ENCODE measurements at places on chromosomes 7 and 10. TPM values are rescaled to one million over a fixed set of nuclear protein-coding genes. Genes with fewer than 3 reads are reported as not detected.

DNA sequence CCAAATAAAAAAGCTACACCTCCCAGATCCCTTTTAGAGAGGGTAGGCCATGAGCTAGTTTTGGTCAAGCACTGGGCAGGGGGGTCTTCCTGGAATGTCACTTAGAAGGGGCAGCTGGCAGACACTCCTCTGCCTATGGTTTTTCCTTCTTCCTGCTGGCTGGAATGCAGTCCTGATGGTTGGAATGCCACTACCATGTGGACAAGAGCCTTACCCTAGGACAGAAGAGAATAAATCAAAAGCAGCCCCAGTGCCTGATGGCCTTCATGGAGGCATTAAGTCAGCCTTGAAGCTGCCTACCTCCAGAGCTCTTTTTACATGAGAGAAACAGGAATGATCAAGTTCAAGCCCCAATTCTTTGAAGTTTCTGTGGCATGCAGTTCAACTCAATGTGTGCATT is 43.5 kb upstream of the SORBS1 start:
- no peak overlapping the region for H3K4me3 ChIP-seq
- DNase-seq, result no peak
- peaks cover 50% of the 10 kb centered on the region for H3K4me1 ChIP-seq
- peak overlapping the region; percentile 85 for H3K27ac ChIP-seq
- H3K36me3 ChIP-seq, result peaks cover 11% of the 10 kb centered on the region
- H3K27me3 ChIP-seq, result no peaks in the 10 kb centered on the region

DNA sequence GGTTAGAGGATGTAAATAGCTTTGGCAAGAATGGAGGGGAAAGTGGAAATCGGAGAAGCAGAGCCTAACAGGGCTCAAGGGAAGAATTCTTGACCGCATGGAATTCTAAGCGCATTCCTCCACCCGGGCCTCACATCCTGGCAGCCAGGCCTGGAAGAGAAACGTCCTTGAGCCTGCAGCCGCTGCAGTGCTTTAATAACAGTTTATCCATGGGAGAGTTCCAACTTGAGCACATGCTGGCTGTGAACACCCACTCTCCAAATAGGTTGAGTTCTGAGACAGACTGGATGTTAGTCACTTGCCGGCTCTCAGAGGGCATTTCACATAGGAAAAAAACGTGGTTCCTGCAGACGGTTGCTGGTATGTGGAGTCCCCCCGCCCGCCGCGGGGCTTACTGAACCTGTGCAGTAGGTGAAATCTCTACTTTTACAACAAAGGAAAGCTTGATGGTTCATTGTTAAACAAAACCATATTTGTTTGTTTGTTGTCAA is 61.4 kb upstream of the STEAP1B start:
- peak overlapping the region; percentile 66 for H3K27ac ChIP-seq
- DNase-seq, result peak; percentile 93
- H3K4me3 ChIP-seq, result no peak overlapping the region
- no peaks in the 10 kb centered on the region for H3K27me3 ChIP-seq
- H3K4me1 ChIP-seq, result peaks cover 56% of the 10 kb centered on the region
- H3K36me3 ChIP-seq, result no peaks in the 10 kb centered on the region

- no peak overlapping the region for H3K4me3 ChIP-seq
- DNase-seq, result no peak
- peaks cover 7% of the 10 kb centered on the region for H3K4me1 ChIP-seq
- no peaks in the 10 kb centered on the region for H3K36me3 ChIP-seq
Observed at GRCh38 chr10:6297951-6298381, 95.2 kb downstream of the PFKFB3 start.

- H3K4me1 ChIP-seq, result no peaks in the 10 kb centered on the region
- H3K27ac ChIP-seq, result no peak overlapping the region
- H3K4me3 ChIP-seq, result no peak overlapping the region
- H3K27me3 ChIP-seq, result no peaks in the 10 kb centered on the region
- no peak for DNase-seq
Observed at GRCh38 chr7:116978006-116978405, 24.7 kb downstream of the ST7 start.

DNA sequence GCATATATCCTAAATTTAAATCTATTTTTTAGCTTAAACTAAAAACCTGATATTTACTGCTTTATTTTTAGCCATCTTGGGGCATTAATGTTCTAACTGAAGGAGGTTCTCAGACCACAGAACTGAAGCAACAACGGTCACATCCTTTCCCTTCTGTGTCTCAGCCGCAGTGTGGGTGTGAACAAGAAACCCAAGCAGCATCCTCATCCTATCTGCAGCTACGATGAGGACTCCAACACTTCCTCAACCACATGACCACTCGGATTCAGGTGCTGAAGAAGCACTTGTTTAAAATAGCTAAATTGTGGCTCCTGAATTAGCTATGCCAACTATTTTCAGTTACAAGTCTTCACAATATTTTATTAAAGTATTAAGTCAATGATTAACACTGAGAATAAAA is 5.3 kb downstream of the ESYT2 start:
- peaks cover 86% of the 10 kb centered on the region for H3K4me1 ChIP-seq
- peak; percentile 37 for DNase-seq
- peak overlapping the region; percentile 100 for H3K27ac ChIP-seq
- no peaks in the 10 kb centered on the region for H3K27me3 ChIP-seq
- no peak overlapping the region for H3K4me3 ChIP-seq

PTPN20 gene
- total RNA-seq, result 2.3 TPM

GRCh38 chr7:149226840-149227494 is 12.5 kb upstream of the ZNF212 start:
- H3K4me3 ChIP-seq, result no peak overlapping the region
- no peak for DNase-seq
- H3K36me3 ChIP-seq, result peaks cover 42% of the 10 kb centered on the region
- H3K27me3 ChIP-seq, result no peaks in the 10 kb centered on the region

CUBN gene
- total RNA-seq, result 1.3 TPM

IGFBP3 gene
- 81.8 TPM for total RNA-seq

GRCh38 chr10:95795602-95796001 is 39.6 kb downstream of the ENTPD1 start:
- no peaks in the 10 kb centered on the region for H3K36me3 ChIP-seq
- H3K4me3 ChIP-seq, result no peak overlapping the region
- H3K27ac ChIP-seq, result no peak overlapping the region
- no peak for DNase-seq
- peaks cover 14% of the 10 kb centered on the region for H3K4me1 ChIP-seq

BICC1 gene
- total RNA-seq, result 20.2 TPM

GRCh38 chr7:138431517-138431916 is 28.5 kb upstream of the TRIM24 start:
- no peak overlapping the region for H3K4me3 ChIP-seq
- H3K4me1 ChIP-seq, result no peaks in the 10 kb centered on the region
- H3K36me3 ChIP-seq, result no peaks in the 10 kb centered on the region
